ENCODE measurements at places on chromosomes 4 and X. TPM values are rescaled to one million over a fixed set of nuclear protein-coding genes. Genes with fewer than 3 reads are reported as not detected.

DNA sequence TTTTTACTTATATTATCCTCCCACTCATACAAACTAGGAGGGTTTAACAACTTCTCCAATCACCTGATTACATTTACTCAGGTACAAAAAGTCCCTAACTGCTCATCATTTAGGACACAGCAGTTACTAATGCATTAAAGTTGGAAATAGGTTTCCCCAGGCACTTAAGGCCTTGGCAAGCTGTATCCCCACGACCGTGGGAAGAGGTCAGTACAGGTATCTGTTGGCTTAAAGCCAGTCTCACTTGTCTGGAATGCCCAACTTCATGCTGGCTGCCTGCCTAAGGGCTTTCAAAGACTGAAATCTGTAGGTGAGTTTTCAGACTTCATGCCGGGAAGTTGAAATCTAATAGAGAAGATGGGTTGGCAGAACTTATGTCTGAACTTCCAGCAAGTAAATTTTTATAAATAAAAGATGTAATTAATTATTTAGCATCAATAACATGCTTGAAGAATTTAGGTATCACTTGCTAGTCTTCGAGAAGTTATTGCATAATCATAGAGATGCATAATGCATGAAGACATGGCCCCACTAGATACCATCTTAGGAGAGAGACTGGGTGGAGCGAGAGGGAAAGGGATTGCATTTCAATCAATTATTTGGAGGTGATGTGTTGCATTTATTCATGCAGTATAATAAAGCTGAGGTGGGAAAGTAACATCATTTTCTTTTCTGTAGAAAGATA lies 54.2 kb downstream of the SCD5 start:
- no peak overlapping the region for H3K27ac ChIP-seq
- H3K36me3 ChIP-seq: no peaks in the 10 kb centered on the region
- no peaks in the 10 kb centered on the region for H3K27me3 ChIP-seq
- DNase-seq: no peak
- peaks cover 8% of the 10 kb centered on the region for H3K4me1 ChIP-seq
- no peak overlapping the region for H3K4me3 ChIP-seq

GRCh38 chr4:111689214-111689613 lies 456.0 kb upstream of the FAM241A start:
- no peaks in the 10 kb centered on the region for H3K27me3 ChIP-seq
- no peaks in the 10 kb centered on the region for H3K4me1 ChIP-seq
- no peaks in the 10 kb centered on the region for H3K36me3 ChIP-seq
- no peak overlapping the region for H3K27ac ChIP-seq

DNA sequence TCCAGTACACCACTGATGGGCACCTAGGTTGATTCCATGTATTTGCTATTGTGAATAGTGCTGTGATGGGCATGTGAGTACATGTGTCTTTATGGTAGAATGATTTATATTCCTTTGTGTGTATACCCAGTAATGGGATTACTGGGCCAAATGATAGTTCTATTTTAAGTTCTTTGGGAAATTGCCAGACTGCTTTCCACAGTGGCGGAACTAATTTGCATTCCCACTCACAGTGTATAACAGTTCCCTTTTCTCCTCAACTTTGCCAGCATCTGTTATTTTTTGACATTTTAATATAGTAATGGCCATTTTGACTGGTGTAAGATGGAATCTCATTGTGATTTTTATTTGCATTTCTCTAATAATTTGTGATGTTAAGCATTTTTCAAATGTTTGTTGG lies 25.9 kb downstream of the CC2D2A start:
- no peak overlapping the region for H3K4me3 ChIP-seq
- DNase-seq: no peak
- no peaks in the 10 kb centered on the region for H3K36me3 ChIP-seq
- no peaks in the 10 kb centered on the region for H3K27me3 ChIP-seq
- H3K4me1 ChIP-seq: peaks cover 2% of the 10 kb centered on the region

DNA sequence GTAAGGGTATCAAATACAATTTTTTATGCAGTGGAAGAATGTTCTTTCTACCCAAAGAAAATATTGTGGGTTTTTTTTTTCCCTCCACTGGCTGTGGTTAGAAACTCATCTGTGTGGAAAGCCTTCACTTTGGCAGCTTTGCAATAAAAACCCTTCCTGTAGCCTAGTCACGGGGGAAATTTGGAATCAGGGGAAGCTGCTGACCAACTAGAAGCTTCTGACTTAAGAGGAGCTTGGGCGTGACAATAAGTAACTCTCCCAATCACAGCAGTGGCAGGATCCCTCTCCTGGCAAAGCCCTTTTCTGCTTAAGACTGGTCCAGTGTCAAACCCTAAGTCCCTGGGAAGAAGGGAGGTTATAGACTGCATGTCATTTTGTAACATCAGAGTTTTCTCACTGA lies 87.9 kb downstream of the LRRC66 start:
- no peak overlapping the region for H3K27ac ChIP-seq
- H3K27me3 ChIP-seq: peaks cover 2% of the 10 kb centered on the region
- no peak overlapping the region for H3K4me3 ChIP-seq
- DNase-seq: no peak

DNA sequence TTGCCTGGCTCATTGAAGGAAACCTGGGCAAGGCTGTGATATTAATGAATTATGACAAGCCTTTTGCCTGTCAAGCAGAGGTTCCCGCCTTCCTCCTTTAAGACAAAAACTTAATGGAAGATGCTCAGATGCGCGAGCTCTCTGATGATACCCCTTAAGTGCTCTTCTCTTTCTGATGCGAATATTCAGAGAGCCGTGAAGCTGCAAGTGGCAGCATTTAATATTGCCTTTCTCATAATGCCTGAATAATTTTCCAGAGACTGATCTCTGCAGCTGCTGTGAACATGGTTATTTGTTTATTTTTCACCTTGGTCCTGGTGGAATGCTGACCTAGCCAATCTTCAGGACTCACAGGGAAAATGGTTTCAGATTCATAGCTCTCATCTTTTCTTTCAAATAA lies 251.8 kb downstream of the TENM3 start:
- H3K27ac ChIP-seq: no peak overlapping the region
- H3K4me3 ChIP-seq: no peak overlapping the region
- DNase-seq: no peak
- peaks cover 7% of the 10 kb centered on the region for H3K4me1 ChIP-seq
- H3K36me3 ChIP-seq: no peaks in the 10 kb centered on the region

- H3K4me3 ChIP-seq: no peak overlapping the region
- no peak for DNase-seq
- H3K36me3 ChIP-seq: no peaks in the 10 kb centered on the region
- H3K27ac ChIP-seq: no peak overlapping the region
Observed at GRCh38 chr4:101147283-101147682, 200.0 kb downstream of the PPP3CA start.

DNA sequence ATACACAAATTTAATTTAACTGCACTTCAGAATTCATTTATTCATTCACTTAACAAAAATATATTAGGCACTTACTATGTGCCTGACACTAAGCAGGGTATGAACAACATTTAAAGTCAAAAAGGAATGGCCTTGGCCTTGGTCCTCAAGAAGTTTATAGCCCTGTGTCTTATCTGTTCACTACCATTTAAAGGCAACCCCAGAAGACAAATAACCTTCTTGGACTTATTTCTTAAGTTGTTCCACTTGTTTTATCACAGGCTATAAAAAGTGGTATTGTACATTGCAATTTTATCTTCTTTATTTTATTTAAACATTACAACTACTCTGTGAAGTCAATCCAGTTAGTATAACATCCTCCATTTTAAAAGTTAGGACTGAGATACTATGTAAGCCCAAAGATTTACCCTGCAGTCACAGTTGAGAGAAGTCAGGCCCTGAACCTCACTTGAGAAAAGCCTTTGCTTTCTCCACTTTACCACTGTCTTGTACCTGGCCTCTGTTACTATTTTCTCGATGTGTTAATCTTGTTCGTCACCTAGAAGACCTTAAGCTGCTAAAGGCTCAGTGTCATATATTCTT lies 305.6 kb upstream of the DIPK2B start:
- peak overlapping the region; percentile 15 for H3K27ac ChIP-seq
- H3K27me3 ChIP-seq: peaks cover 2% of the 10 kb centered on the region
- H3K36me3 ChIP-seq: no peaks in the 10 kb centered on the region
- DNase-seq: no peak
- H3K4me1 ChIP-seq: peaks cover 14% of the 10 kb centered on the region

GRCh38 chr4:112099701-112100297 lies 45.5 kb upstream of the FAM241A start:
- H3K4me1 ChIP-seq: no peaks in the 10 kb centered on the region
- H3K27ac ChIP-seq: no peak overlapping the region
- H3K4me3 ChIP-seq: no peak overlapping the region
- peaks cover 3% of the 10 kb centered on the region for H3K27me3 ChIP-seq
- no peaks in the 10 kb centered on the region for H3K36me3 ChIP-seq

GRCh38 chr4:71442336-71442735 lies 103.5 kb downstream of the SLC4A4 start:
- peaks cover 11% of the 10 kb centered on the region for H3K36me3 ChIP-seq
- DNase-seq: no peak
- no peak overlapping the region for H3K4me3 ChIP-seq
- H3K4me1 ChIP-seq: no peaks in the 10 kb centered on the region
- H3K27me3 ChIP-seq: no peaks in the 10 kb centered on the region

DNA sequence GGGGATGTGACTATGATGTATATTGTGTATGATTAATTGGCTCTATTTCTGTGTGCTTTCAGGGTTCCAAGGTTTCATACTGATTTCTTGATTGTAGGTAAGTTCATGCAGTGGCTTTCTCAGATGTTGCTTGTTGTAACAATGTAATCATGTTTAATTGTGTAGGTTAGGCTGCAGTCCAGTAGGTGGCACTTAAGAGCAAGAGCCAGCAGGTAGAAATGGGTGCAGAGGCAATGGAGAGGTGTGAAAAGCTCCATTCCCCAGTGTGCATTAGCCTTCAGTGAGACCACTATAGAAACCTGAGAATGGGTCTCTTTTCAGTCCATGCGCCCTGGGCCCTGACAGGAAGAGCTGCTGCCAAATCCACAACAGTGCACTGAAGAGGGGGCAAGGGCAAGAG lies 28.2 kb downstream of the DCAF12L2 start:
- no peak for DNase-seq
- H3K4me1 ChIP-seq: no peaks in the 10 kb centered on the region
- no peaks in the 10 kb centered on the region for H3K27me3 ChIP-seq
- no peak overlapping the region for H3K4me3 ChIP-seq

DNA sequence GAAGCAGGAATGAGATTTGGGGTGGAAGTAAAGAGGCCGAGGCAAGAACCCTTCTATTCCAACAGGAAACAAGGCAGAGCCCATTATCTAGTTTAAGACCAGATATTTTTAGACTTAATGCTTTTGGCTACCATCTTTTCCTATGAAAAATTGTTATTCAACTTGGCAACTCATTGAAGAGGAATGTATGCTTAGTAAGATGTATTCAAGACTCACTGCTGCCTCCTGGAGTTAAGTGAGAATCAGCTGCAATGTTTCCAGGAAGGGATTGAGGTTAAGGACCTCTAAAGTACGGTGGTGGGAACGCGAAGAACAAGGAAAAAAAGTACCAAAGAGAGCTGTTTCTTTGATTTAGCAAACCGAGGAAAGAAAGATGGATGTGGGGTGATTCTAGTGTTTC lies 89.1 kb downstream of the RAPGEF2 start:
- no peaks in the 10 kb centered on the region for H3K27me3 ChIP-seq
- no peak overlapping the region for H3K4me3 ChIP-seq
- peak; percentile 85 for DNase-seq
- H3K36me3 ChIP-seq: no peaks in the 10 kb centered on the region

DNA sequence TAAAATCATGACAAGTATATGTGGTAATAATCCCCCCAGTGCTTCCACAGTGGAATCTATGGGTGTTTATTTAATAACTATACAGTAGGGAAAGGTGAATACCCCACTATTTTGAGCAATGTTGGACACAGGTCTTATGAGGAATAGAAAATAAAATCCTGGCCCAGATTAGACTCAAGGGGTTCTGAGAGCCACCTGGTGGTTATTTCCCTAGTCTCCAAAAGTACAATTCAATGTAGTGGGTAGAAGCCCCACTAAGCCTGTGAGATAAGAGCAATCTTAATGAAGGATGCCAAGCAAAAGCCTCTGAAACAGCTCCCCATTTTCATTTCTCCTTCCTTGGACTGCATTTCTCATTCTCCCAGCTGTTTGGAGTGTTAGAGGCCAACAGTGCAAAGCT lies 328.2 kb upstream of the NR3C2 start:
- DNase-seq: no peak
- H3K36me3 ChIP-seq: no peaks in the 10 kb centered on the region
- H3K27me3 ChIP-seq: no peaks in the 10 kb centered on the region
- no peak overlapping the region for H3K27ac ChIP-seq

- H3K27me3 ChIP-seq: no peaks in the 10 kb centered on the region
- H3K36me3 ChIP-seq: no peaks in the 10 kb centered on the region
- no peak overlapping the region for H3K4me3 ChIP-seq
- H3K27ac ChIP-seq: no peak overlapping the region
Observed at GRCh38 chr4:72571337-72571736, 2.3 kb upstream of the ADAMTS3 start.

GRCh38 chrX:34848281-34848680 lies 94.3 kb upstream of the FAM47B start:
- no peaks in the 10 kb centered on the region for H3K27me3 ChIP-seq
- H3K4me1 ChIP-seq: no peaks in the 10 kb centered on the region
- peak; percentile 66 for DNase-seq

GRCh38 chr4:46649390-46649789 lies 259.5 kb upstream of the GABRA2 start:
- peak; percentile 4 for DNase-seq
- H3K27ac ChIP-seq: no peak overlapping the region
- H3K4me3 ChIP-seq: no peak overlapping the region
- H3K4me1 ChIP-seq: no peaks in the 10 kb centered on the region
- no peaks in the 10 kb centered on the region for H3K27me3 ChIP-seq

GRCh38 chrX:24169211-24169610 lies 19.7 kb downstream of the ZFX start:
- no peak overlapping the region for H3K27ac ChIP-seq
- H3K36me3 ChIP-seq: peaks cover 8% of the 10 kb centered on the region
- H3K4me1 ChIP-seq: peaks cover 15% of the 10 kb centered on the region
- no peaks in the 10 kb centered on the region for H3K27me3 ChIP-seq
- no peak overlapping the region for H3K4me3 ChIP-seq

GRCh38 chr4:102761296-102761701 lies 531 bp upstream of the MANBA start:
- DNase-seq: peak; percentile 2
- H3K4me3 ChIP-seq: peak overlapping the region; percentile 93
- no peaks in the 10 kb centered on the region for H3K27me3 ChIP-seq
- no peaks in the 10 kb centered on the region for H3K36me3 ChIP-seq
- H3K4me1 ChIP-seq: peaks cover 5% of the 10 kb centered on the region

- peak; percentile 15 for DNase-seq
- H3K27me3 ChIP-seq: no peaks in the 10 kb centered on the region
- no peaks in the 10 kb centered on the region for H3K4me1 ChIP-seq
- no peak overlapping the region for H3K4me3 ChIP-seq
Observed at GRCh38 chrX:29447867-29448266, 767.5 kb upstream of the MAGEB2 start.

The CSAG2 gene
- not detected for total RNA-seq

The ADH1B gene
- total RNA-seq: 0.36 TPM

The RTL9 gene
- total RNA-seq: 0.56 TPM

The THAP9 gene
- total RNA-seq: 4.2 TPM

The CT55 gene
- not detected for total RNA-seq

The GYG2 gene
- 9.2 TPM for total RNA-seq

The MYOZ2 gene
- under 0.01 TPM for total RNA-seq

The GRSF1 gene
- 67.7 TPM for total RNA-seq

The GLOD5 gene
- not detected for total RNA-seq

The SERTM2 gene
- under 0.01 TPM for total RNA-seq

The ARHGEF6 gene
- total RNA-seq: 3.1 TPM

The TDO2 gene
- total RNA-seq: 0.28 TPM

The FAM241A gene
- under 0.01 TPM for total RNA-seq

The GPR34 gene
- total RNA-seq: not detected

The C4orf51 gene
- total RNA-seq: not detected

The PLK4 gene
- total RNA-seq: 15.1 TPM

All from IMR-90 (cell line).